Activated T-helper 2 cell treated with anti-CD3 and anti-CD28 coated beads, Interferon-gamma antibody, Interleukin-2, Interleukin-4, amounts not matched to agents 10 μg/mL and 5 μg/mL and 100 μg/mL, durations not matched to agents 14 hours and 24 hours and 36 hours (primary cell): ENCODE measurements at places on chromosomes 2 and 18.

DNA sequence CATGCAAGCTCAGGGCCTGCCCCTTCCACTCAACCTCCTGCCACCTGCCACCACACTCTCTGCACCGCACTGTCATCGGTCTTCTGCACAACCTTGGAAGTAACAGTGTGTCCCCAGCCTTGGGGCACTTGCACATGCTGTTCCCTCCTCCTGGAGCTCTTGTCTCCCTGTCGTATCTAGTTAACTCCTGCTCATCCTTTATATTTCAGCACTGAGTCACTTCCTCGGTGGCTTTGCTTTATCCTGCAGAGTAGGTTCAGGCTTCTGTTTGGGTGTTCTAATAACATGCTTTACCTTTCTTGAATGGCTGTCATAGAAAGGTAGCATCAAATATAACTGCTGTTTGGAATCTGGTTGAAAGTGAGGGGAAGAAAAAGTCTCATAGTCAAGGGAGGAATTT lies 25.3 kb downstream of the PAX8 start:
- peaks cover 3% of the 10 kb centered on the region for H3K36me3 ChIP-seq
- no peak overlapping the region for H3K4me3 ChIP-seq
- no peak overlapping the region for H3K27ac ChIP-seq
- H3K4me1 ChIP-seq, result peaks cover 55% of the 10 kb centered on the region
- no peak for DNase-seq

DNA sequence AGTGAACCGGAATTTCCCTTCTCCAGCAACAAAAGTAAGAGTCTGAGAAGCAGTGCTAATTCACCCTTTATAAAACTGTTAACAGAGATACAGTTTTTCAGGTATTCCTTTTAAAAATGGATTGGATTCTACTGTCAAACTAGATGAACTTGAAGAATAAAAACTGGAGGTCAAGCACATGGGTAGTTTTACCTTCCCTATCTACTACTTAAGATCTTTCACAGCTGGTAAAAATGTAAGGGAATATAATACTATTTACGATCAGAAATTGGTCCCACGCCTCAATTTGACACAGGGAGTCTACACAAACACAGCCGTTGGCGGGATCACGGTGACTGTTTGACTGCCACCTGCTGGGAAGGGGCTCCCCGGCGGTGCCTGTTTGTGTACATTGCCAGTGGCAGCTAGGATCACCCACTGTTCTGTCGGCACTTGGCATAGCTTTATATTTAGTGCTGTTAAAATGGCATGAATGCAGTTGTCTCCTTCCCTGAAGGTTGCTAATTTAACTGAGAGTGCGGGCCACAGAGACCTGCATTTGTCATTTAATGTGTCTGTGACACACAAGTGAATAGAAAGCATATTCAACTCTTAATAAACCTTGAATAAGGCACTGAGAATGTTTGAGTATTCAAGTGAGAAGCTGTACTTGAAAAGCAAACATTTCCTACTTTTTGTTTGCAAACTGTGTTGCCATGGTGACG lies 59.5 kb downstream of the ABCG8 start:
- H3K4me3 ChIP-seq, result no peak overlapping the region
- H3K4me1 ChIP-seq, result no peaks in the 10 kb centered on the region
- no peak overlapping the region for H3K27ac ChIP-seq
- DNase-seq, result no peak
- no peaks in the 10 kb centered on the region for H3K27me3 ChIP-seq

DNA sequence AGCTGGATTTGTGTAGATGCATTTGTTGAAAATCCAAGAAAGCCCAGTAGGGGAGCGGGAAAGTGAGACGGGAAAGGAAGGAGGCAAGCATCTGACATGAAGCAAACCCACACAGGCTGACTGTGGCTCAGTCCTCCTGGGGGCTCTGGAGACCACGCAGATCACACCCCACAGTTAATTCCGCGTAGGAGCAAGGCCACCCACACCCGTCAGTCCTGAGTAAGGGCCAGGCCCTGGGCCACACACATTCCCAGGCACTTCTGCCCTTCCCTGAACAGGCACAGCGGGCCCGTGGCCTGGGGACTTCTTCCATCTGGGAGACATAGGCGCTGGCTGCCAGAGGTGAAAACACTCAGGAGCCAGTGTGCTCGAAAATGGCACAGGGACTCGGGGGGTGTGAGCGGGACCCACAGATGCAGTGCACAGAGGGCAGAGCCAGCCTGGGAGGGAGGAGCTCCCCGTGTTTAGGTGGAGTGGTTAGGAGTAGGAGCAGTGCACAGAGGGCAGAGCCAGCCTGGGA lies 19.4 kb upstream of the PRLH start:
- no peak overlapping the region for H3K27ac ChIP-seq
- H3K4me3 ChIP-seq, result no peak overlapping the region
- no peak for DNase-seq
- no peaks in the 10 kb centered on the region for H3K36me3 ChIP-seq
- no peaks in the 10 kb centered on the region for H3K4me1 ChIP-seq

GRCh38 chr2:30823452-30823851 lies 16.2 kb upstream of the CAPN13 start:
- no peaks in the 10 kb centered on the region for H3K4me1 ChIP-seq
- H3K36me3 ChIP-seq, result no peaks in the 10 kb centered on the region
- H3K27ac ChIP-seq, result no peak overlapping the region

DNA sequence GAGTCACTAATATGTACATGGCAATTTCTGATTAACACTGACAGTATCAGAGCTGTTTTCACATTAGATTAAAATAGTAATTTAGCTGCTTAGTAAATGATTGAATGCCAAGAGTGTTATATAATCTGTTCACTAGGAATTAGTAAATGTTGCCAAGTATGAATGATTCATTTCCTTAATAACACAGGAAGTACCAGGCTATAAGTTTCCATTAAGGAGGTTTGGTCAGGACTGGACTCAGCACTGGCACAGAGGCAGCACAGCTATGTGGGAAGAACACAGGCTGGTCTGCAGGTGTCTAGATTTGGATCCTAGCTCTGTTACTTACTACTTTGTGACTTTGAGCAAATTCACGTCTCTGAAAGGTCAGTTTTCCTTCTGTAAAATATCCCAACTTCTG lies 97.2 kb downstream of the TDRD15 start:
- H3K4me1 ChIP-seq, result no peaks in the 10 kb centered on the region
- no peak overlapping the region for H3K27ac ChIP-seq
- no peaks in the 10 kb centered on the region for H3K27me3 ChIP-seq
- H3K36me3 ChIP-seq, result no peaks in the 10 kb centered on the region
- no peak overlapping the region for H3K4me3 ChIP-seq
- no peak for DNase-seq

- H3K36me3 ChIP-seq, result no peaks in the 10 kb centered on the region
- H3K4me3 ChIP-seq, result no peak overlapping the region
- no peak overlapping the region for H3K27ac ChIP-seq
- DNase-seq, result no peak
- H3K27me3 ChIP-seq, result no peaks in the 10 kb centered on the region
Measured at GRCh38 chr2:166031054-166031453, 77.5 kb upstream of the TTC21B start.

- H3K4me3 ChIP-seq, result no peak overlapping the region
- no peak for DNase-seq
- H3K4me1 ChIP-seq, result no peaks in the 10 kb centered on the region
- H3K27ac ChIP-seq, result no peak overlapping the region
- no peaks in the 10 kb centered on the region for H3K27me3 ChIP-seq
- H3K36me3 ChIP-seq, result no peaks in the 10 kb centered on the region
Measured at GRCh38 chr2:137252934-137253333, 487.6 kb downstream of the THSD7B start.

GRCh38 chr2:176246331-176246730 lies 22.9 kb upstream of the MTX2 start:
- H3K27ac ChIP-seq, result no peak overlapping the region
- peaks cover 20% of the 10 kb centered on the region for H3K27me3 ChIP-seq
- no peak for DNase-seq
- H3K4me1 ChIP-seq, result no peaks in the 10 kb centered on the region

DNA sequence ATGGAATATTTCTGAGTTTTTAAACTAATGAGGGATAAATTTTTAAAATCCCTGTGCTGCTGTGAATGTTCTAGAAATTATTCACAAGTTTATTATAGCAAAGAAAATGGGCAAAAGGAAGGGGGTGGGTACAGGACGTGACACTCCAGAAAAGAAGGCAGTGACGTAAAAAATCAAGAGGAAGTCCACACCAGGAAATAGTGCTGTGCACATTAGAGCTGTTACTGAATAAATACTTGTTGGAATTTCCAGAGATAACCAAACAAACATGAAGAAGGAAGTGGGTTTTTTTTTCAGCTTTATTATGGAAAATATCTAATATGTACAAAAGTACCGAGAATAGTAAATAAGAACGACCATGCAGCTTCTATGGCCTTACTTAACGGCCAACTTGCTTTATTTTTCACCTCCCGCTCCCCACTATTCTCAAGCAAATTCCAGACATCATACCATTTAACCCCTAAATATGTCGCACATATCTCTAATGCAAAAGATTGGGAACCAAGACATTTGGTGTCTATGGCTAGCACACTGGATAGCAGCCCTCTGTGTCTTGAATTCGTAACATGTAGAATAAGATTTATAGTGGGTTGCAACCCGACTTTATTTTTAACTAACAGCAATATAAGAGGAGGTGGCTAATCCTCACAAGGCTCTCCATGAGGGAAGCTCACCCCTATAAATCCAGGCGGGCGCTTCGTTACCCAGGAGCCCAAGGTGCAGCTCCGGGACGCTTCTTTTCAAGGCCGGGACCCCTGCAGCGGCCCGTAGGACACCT lies 580 bp upstream of the NDUFV2 start:
- H3K27ac ChIP-seq, result peak overlapping the region; percentile 97
- peaks cover 57% of the 10 kb centered on the region for H3K4me1 ChIP-seq
- H3K36me3 ChIP-seq, result peaks cover 43% of the 10 kb centered on the region

DNA sequence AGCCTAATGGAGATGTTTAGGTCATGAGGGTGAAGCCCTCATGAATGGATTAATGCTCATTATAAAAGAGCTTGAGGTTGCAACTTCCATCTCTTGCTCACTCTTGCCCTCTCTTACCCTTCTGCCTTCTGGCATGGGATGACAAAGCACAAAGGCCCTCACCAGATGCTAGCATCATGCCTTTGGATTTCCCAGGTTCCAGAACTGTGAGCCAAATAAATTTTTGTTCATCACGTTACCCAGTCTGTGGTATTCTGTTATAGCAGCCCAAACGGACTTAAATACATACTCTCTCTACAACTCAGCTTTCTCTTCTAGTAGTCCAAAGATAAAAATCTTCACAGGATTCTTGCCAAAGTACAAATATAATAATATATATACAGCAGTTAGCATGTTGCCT lies 75.8 kb downstream of the LNPK start:
- no peak for DNase-seq
- no peaks in the 10 kb centered on the region for H3K27me3 ChIP-seq
- peaks cover 14% of the 10 kb centered on the region for H3K36me3 ChIP-seq
- H3K4me3 ChIP-seq, result no peak overlapping the region
- no peak overlapping the region for H3K27ac ChIP-seq

- DNase-seq, result no peak
- no peaks in the 10 kb centered on the region for H3K36me3 ChIP-seq
- peaks cover 2% of the 10 kb centered on the region for H3K4me1 ChIP-seq
Measured at GRCh38 chr2:10934979-10935350, 23.2 kb downstream of the KCNF1 start.
